Stimulated activated CD4-positive, alpha-beta T cell treated with anti-CD3 and anti-CD28 coated beads, Interleukin-1b, Interleukin-23, amount 100 ng/mL, for 24 hours (primary cell): ENCODE measurements at places on chromosomes 3 and 15.

- no peak for DNase-seq
These were observed 21.0 kb downstream of the STXBP5L start for GRCh38 chr3:120928991-120929390.

GRCh38 chr3:4805662-4806061, 173.6 kb upstream of the BHLHE40 start:
- DNase-seq: no peak

DNA sequence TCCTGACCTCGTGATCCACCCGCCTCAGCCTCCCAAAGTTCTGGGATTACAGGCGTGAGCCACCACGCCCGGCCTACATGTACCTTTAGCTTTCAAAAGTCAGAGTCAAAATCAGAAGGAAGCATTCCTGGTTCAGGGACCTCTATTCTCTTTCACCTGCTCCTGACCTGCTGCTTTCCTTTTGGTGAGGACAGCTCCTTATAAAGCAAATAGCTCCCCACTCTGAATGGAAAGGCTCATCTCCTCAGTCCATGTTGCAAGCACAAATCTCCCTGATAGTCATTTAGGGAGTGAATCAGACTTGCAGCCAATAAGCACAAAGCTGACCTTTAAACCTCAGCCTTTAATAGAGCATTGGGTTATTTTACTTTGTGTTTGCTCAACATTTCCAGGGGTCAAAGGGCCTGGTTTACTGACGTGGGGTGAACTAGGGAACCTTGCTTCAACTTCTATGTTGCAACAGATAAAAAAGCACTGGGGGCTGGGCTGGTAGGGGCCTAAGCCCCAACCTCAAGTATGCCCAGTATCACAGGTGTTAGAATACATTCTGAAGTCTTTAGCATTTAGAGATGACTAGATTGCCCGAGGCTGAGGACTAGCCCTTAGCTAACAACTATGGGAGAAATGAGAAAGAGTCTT, 43.1 kb downstream of the THRB start:
- no peak for DNase-seq

DNA sequence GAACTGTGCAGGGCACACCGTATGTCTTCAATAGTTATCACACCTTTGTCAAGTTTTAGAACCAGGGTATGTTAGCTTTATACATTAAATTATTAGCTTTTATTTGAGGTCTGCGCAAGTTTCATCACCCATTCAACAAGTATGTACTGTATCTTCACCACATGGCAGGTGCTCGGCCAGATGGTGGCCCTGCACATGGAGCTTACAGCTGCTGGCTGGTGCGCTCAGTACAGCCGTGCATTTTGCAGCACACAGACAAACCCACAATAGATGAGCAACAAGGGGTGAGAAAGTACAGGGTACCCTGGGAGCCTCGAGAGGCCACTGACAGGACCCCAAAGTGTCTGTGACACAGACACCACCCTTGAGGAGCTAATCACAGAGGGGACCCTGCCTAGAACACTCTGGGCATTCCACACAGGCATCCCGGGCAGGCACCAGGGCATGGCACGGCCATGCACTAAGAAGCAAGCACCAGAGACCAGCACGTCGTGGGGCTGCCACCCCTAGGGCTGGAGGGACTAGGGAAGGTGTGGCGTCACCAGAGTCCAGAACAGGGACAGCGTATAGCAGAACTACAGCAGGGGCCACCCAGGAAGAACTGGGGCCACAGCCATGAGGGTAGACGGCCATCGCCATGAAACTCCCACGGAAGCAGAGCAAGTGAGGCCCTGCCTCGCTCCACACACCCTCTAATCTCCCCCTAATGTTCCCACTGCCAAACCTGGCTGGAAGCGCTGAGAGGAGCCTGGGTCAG, 27.4 kb downstream of the ZXDC start:
- no peak for DNase-seq

- no peak for DNase-seq
These were observed 235.6 kb upstream of the TGFBR2 start for GRCh38 chr3:30370681-30371271.

DNA sequence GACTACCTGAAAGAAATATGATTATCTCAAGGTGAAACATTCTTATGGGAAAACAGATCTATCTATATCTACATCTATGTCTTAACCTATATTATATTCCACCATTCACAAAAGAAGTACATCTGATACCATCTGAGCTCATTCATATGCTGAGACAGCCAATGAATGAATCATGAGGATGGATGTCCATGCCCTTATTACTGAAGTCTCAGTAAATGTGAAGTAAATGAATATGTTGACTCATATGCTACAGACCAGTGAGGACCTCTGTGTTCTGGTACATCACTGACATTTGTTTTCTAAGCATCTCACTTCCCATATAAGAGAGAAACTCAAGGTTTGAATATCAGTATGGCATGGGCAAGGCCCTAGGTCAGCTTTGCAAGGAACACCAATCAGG, 311.2 kb upstream of the TMC3 start:
- DNase-seq: no peak

GRCh38 chr15:68909601-68910100, 20.7 kb upstream of the SPESP1 start:
- DNase-seq: no peak

GRCh38 chr3:109731639-109732473, 394.5 kb upstream of the DPPA4 start:
- peak; percentile 34 for DNase-seq

GRCh38 chr15:63902671-63903035, 68.9 kb upstream of the HERC1 start:
- DNase-seq: no peak

DNA sequence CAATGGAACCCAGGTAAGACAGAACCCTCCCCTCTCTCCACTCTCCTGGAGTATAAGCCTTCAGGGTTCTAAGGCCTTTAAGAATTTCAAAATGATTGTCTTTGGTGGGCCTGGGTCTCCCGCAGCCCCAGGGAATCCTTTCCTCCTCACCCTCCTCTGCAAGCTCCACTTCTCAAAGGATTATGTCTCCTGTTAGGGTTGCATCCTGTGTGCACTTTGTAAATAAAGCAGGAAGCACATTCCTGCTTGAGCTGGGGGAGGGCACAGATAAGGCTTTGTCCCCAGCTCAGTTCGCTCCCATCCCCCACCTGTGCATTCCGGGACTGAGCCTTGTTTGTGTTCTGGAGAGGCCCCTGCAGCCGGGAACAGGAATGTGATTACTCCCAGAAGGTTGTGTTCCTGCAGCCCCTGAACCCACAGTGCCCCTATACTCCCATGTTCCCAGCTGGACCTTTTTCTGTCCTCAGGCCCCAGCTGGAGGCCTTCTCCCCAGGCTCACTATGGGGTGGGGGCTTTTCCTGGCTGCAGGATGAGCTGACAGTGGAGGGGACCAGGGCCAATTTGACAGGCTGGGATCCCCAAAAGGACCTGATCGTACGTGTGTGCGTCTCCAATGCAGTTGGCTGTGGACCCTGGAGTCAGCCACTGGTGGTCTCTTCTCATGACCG, 9.5 kb downstream of the TYRO3 start:
- no peak for DNase-seq

DNA sequence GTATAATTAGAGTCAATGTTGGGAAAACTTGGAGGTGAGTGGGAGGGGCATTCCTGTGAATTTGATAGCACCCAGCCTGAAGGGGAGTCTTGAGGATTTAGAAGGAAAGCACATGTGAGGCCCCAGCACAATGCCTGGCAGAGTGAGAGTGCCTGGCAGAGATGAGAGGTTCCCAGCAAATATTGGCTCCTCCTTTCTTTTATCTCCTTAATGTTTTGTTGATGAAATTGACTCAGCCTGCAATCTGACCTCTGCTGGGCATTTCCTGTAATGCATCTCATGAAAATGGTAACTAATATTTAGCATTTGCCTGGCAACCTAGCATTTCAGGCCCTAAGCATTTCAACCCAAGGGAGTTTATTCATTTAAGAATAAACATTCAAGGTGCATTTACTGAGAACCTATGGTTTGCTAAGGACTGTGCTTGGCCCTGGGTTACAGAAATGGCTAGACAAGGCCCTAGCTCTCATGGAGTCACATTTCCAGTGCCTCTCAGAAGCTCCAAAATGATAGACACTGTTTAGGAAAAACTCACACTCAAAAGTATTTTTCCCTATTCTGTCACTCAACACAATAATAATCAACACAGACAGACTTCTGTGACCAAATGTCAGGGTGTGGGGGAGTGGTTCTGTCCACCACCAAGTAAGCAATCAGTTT, 19.0 kb downstream of the PDHB start:
- DNase-seq: no peak

- no peak for DNase-seq
These were observed 2.2 kb downstream of the SLC6A20 start for GRCh38 chr3:45794177-45794560.

GRCh38 chr3:141266797-141267555, 35.4 kb downstream of the PXYLP1 start:
- DNase-seq: no peak

GRCh38 chr15:59887211-59887610, 116.9 kb upstream of the FOXB1 start:
- no peak for DNase-seq
